ENCODE measurements at places on chromosomes 7 and 10.

GRCh38 chr7:98571986-98572385 is 45.1 kb upstream of the NPTX2 start:
- DNase-seq, result no peak

DNA sequence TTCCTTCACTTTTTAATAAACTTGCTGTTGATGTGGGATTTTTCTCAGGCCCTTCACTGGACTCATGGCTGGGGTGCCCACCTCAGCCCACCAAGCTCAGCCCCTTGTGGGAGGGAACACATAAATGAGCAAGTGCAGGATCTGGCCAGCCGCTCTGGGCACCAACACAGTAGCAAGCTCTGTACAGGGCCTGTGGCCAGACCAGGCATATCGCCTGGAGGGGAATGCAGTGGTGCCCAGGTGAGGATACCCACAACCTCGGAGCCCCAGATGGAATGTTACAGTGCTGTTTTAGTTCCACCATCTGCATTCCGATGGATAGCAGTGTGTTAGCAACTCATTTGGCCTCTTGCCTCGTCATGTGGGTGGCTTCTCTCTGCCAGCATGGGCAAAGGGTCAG is 234.6 kb downstream of the PPP1R3A start:
- no peak for DNase-seq

DNA sequence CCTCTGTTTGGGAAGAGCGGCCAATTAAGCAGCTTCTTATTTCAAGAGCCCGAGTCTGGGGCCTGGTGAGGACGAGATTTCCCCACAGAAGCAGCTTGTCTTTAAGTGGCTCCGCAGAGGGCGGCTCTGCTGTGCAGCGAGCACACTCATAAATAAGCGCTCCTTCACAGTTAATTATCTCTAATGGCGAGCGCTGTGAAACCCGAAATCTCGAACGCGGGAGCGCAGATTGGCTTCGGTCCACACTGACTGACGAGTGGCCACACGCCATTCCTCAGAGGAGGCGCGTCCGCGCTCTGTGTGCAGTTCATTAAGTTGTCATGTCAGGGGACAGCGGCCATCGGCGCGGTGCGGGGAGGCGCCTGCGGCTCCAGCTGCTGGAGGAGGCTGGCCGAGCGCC is 560.9 kb downstream of the DNAJB6 start:
- DNase-seq, result peak; percentile 73

DNA sequence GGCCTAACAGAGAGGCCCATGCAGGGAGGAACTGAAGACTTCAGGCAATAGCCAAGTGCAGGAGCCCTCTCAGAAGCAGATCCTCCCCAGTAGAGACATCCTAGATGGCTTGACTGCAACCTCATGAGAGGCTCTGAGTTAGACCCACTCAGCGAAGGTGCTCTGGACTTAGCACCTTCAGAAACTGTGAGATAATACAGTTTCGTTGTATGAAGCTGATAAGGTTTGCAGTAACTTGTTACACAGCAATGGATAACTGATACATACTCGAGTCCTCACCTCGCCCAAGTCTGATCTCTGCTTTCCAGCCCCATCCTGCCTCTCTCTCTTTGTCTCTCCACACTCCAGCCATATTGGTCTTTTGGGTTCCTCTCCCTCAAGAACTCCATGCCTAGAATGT is 136.4 kb upstream of the EEPD1 start:
- DNase-seq, result no peak

DNA sequence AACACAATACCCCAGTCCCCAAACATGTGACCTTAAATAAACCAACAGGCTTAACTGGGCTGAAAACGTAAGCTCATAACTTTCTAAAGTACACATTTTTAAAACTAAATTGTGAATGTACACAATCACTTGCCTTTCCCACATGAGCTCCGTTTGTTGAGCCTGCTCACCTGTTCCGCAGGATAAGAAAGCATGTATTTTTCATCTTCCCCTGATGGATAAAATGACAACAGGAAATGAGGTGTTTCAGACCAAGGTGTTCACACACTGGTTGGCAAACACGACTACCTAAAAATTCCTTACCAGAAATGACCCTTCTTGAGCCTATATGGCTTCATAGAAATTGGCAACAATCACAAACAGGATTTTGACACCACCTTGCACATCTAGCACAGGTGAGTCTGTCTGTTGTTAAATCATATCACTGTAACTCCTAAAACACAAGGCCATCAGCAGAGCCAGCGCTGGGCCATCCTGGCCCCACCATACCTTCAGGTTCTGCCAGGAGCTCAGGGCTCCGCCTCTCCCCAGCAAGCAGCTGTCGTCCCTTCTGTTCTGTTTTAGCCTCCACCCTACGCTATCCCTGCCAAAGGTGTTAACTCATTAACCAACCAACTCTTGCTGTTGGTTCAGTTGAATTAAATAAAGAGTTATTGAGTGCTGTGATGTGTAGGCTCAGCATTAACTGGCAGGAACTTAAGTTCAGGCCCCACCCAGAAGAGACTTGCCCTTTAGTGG is 73.6 kb upstream of the RNF32 start:
- DNase-seq, result no peak

DNA sequence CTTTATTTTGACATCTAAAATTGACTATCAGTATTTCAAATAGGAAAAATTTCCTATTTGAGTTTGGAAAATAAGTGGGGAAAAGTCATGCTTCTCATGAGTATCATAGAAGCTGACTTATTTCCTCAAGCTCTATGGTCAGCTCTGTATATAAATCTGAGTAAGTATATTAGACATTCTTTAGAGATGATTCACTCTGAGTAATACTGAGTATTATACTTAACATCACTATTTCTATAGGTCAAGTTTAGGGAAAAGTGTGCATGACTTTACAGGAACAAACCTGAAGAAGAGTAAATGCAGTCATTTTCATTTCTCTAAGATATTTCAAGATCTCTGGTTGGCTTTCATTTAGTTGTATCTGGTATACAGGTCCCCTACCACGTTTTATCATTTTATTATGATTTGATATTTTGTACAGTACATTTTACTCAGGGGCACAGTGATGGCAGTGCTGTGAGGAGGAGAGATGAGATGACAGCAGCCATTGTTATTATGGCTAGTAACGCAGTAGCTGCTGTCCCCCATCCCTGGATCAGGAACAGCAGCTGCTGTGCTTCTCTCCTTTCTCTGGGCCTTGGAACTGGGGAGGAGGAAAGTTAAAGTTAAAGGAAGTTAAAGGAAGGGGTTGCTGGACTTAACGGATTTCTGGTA is 15.2 kb downstream of the SND1 start:
- no peak for DNase-seq

Data from NCI-H1436 (cell line).